ENCODE measurements at places on chromosomes 2 and 18.

GRCh38 chr18:75156831-75157230 lies 52.1 kb downstream of the PTGR3 start:
- DNase-seq, result no peak

DNA sequence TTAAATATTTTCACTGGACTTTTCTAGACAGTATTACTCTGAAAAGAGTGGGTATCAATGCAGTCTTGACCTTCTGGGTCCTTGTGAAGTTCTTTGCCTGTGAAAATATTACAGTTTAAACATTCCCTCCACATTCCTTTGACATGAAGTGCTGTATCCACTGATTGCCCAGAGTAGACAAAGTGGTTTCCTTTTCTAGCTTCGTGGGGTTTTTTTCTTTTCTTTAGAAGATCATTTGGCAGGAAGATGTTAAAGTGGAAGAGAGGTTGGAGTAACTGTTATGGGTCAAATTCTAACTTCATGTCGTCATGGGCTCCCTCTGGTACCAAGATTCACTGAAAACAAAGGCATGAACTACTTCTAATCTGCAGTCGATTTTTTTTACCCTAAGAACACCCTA lies 496.9 kb downstream of the EPHA4 start:
- no peak for DNase-seq

DNA sequence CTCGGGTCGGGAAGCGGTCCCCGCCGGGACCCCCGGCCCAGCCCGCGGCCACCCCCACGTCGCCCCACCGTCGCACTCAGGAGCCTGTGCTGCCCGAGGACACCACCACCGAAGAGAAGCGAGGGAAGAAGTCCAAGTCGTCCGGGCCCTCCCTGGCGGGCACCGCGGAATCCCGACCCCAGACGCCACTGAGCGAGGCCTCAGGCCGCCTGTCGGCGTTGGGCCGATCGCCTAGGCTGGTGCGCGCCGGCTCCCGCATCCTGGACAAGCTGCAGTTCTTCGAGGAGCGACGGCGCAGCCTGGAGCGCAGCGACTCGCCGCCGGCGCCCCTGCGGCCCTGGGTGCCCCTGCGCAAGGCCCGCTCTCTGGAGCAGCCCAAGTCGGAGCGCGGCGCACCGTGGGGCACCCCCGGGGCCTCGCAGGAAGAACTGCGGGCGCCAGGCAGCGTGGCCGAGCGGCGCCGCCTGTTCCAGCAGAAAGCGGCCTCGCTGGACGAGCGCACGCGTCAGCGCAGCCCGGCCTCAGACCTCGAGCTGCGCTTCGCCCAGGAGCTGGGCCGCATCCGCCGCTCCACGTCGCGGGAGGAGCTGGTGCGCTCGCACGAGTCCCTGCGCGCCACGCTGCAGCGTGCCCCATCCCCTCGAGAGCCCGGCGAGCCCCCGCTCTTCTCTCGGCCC lies 13.6 kb downstream of the SPEG start:
- no peak for DNase-seq

GRCh38 chr2:201953880-201954279 lies 79.8 kb upstream of the FZD7 start:
- DNase-seq, result no peak

GRCh38 chr2:85283641-85284040 lies 44.1 kb downstream of the TGOLN2 start:
- no peak for DNase-seq

- no peak for DNase-seq
These were observed 170.2 kb downstream of the NRP2 start for GRCh38 chr2:205852457-205852856.

DNA sequence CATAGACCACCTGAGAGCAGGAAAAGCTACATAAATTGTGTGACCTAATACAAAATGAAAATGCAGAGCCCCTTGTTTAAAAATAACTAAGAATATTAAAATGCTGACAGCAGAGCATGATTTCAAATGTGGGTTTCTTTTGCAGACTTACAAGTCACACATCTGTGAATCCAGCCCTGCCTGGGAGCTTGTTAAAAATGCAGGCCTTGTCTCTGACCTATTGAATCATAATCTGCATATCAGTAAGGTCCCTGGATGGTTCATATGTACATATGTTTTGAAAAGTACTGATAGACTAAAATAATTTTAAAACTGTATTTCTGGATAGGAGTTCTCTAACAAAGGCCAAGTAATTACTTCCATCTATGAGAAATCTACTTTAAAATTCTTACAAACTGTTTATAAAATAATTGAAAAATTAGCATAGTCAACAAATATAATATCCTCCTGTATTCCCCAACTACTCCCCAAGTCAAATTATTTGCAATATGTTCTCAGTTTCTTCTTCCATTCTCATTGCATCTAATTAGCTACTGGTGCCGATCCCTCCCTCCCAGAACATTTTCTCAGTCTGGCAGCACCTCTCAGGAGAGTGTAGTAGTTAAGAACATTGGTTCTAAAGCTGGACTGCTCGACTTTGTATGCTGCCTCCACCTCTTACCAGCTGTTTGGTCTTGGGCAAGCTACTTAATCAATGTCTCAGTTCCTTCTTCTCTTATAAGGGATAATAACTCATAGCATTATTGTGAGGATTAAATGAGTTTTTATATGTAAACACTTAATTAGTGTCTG lies 1040.4 kb upstream of the CDH2 start:
- no peak for DNase-seq

GRCh38 chr2:25255745-25256487 lies 85.8 kb downstream of the DNMT3A start:
- DNase-seq, result no peak

DNA sequence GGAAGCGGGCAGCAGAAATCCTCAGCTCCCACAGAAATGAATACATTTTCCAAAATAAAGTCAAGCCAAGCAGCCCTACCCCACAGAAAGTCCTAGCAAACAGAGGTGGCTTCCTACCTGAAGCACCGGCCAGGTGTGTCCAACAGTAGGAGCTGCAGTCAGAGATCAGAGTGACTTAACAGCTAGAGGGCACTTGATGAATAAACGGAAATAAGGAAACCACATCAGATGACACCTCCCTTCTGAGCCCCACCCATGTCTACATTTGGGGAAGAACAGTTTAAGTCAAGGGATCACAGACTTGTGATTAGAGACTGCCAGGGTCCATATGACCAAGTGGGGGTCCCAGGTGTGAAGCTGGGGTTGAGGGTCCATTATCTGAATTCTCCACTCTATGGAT lies at the start of gene CXCR1:
TSS of gene CXCR1 (minus strand) at position 172 of the 400 bp plus-strand sequence. CDS start 1,751 bp downstream, outside the sequence.
- DNase-seq, result no peak

DNA sequence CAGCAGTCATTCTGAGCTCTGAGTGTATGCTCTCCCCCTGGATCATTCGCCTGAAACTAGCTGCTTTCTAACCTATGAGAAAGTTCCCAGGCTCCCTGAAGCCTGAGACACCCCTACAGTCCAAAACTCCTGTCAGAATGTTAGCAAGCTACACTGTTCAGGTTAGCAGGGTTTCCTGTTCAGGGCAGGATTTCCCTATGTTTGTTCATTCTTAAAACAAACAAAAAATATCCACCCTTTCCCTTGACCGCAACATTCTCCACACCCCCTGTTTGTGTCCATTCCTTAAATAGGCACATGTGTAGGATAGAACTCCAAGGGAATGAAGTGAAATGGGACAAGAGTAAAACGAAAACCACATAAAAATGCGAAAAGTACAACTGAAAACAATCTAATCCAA lies 83.1 kb downstream of the KLF7 start:
- DNase-seq, result no peak

DNA sequence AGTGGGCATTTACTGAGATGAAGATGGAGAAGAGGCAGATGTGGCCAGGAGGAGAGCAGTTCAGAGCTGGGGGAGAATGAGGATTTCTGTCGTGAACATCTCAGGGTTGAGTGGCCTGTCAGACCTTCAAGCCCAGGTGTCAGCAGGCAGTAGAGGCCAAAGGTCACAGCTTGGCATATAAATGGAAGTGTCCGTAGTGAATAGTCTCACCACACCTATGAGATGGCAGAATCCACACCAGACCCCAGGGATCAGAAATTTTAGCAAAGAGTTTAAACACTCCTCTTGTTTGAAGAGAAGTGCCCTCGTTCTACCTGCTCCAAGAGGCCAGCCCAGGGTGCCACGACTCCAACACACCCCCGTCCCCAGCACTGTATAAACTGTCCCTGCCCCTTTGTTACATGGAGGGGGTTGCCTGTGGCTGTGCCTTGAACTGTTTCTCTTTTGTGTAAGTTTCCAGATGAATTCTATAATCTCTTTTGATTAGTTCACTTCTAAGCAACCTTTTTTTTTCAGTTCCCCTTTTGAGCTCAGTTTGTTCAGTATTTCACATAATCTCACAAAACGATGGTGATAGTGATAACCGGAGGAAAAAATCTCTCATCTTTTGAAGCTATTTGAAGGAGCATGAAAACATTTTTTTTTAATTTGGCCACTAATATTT lies 69.0 kb upstream of the TTC39C start:
- no peak for DNase-seq

DNA sequence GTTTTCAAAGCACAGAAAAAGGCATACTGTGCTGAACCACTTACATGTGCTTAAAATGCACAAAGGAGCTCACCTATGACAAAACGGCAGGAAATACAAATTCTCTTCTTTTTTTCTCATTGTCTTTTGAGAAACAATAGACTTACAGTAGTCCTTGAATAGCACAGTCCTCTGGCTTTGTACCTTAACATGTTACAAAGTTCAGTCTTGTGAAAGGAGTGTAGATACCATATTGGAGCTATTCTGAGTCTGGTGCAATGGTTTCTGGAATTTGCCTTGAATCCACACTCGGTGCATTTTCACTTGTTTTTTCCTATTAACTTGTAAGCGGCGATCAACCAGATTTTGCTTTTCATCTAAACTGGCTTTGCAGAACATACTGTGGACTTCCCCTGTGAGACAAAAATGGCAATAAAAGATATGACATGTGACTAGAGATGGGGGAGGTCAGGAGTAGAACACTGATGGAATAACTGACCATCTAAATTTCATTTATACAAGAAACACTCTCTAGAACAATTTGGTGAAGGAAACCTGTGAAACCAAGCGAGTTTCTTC lies 109.7 kb downstream of the METTL8 start:
- DNase-seq, result no peak

DNA sequence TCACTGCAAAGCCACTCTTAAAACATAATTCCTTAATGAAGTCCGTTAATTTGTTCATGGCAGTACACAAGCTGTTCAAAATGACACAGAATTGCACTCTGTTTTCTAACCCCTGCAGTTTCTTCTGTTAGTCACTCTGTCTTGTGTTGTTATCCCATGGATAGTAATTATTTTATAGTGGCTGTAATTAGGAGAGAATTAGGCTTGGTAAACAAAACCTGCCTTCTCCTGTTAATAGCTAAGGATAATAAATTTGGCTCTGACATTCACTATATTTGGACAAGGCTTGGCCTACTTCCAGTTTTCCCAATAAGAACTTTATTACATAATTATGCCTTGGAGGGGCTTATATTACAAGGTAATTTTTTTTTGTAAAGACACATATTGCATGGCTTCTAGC lies 330.3 kb upstream of the FIGN start:
- no peak for DNase-seq

DNA sequence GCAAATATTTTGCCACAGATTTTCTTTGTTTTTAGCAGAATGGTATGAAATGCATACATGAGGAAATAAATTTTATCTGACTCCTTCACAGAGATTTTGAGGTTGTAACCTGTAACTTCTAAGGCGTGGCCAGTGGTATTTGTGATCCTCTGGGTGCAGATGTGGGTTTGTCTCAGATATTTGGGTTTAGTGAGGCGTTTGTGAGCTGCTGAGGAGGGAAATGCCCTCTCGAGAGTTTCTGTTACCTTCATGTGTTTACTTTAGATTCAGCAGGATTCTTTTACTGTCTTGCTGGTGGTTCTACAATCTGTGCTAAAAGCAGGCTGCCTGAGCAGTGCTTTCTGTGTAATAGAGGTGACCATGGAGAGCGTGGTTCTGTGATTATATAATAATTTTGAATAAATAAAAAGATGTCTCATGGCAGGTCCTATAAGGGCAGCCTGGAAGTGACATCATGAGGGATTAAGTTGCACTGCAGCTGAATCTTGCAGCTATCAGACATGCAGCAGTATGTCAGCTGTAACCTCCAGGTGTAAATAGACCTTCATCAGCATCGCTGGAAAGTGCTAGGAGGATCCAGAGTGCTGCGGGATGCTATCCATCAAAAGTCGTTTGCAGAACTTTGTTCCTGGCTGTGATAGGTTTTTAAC lies 34.1 kb downstream of the TANC1 start:
- no peak for DNase-seq

Measured in stimulated activated CD4-positive, alpha-beta T cell treated with anti-CD3 and anti-CD28 coated beads, Interleukin-2, amount 100 ng/mL, for 48 hours (primary cell).